ENCODE measurements at places on chromosomes 12 and 14.

DNA sequence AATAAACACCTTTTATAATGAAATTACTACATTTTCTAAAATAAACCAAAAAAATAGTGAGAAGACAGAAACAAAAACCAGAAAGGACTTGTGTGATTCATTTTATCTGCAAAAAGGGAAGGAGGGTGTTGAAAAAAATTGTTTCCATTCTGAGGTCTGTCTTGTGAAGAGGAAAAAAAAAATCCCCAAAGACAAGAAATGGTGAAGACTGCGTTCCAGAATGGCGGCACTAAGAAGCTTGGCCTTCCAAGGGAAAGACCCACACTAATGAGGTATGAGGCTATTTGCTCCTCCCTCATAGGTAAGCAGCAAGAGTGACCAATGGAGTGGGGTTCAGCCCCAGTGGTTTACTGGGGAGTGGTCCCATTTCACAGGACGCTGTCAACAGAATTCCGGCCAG, 35.0 kb downstream of the GNPTAB start:
- DNase-seq, result no peak
- H3K27ac ChIP-seq, result no peak overlapping the region
- no peaks in the 10 kb centered on the region for H3K36me3 ChIP-seq
- H3K4me1 ChIP-seq, result no peaks in the 10 kb centered on the region
- H3K4me3 ChIP-seq, result no peak overlapping the region

GRCh38 chr14:92510972-92511371, 2.6 kb upstream of the RIN3 start:
- DNase-seq, result no peak
- H3K27me3 ChIP-seq, result no peaks in the 10 kb centered on the region
- H3K4me1 ChIP-seq, result peaks cover 37% of the 10 kb centered on the region
- peak overlapping the region; percentile 68 for H3K27ac ChIP-seq
- peaks cover 4% of the 10 kb centered on the region for H3K36me3 ChIP-seq

DNA sequence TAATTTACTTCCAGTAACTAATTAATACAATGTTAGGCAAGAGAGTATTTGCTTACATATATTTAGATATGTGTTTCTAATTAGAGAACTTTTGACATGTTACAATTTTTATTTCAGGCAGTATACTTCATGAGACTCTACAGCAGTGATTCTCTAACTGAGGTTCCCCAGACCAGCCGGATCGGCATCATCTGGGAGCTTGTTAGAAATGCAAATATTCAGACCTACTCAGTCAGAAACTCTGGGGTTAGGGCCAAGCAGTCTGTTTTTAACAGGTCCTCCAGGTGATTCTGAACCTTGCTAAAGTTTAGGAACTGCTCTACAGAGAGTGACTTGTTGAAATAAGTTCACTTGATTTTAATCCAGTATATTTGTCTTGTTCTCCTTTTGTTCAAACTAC, 46.5 kb downstream of the ARID2 start:
- H3K27ac ChIP-seq, result no peak overlapping the region
- no peaks in the 10 kb centered on the region for H3K36me3 ChIP-seq
- H3K27me3 ChIP-seq, result no peaks in the 10 kb centered on the region
- no peaks in the 10 kb centered on the region for H3K4me1 ChIP-seq
- no peak for DNase-seq
- H3K4me3 ChIP-seq, result no peak overlapping the region

DNA sequence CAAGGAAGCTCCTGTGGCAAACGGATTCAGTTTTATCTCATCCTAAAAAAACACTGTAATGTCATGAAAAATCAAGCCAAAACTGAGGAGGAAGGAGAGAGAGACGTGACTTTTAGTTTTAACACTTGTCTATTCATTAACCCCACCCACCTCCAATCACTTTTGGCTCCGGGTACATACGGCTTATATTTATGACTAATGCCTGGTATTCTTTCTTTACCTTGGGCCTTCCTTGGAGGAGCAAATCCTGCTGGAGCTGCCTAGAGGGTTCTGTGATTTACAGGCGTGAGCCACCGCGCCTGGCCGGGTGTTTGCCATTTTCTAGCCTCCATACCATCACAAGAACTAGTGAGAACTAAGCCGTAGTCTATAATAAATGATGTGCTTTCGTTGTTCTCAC, 60.8 kb upstream of the RTRAF start:
- DNase-seq, result no peak
- no peaks in the 10 kb centered on the region for H3K27me3 ChIP-seq
- no peaks in the 10 kb centered on the region for H3K36me3 ChIP-seq
- no peaks in the 10 kb centered on the region for H3K4me1 ChIP-seq
- no peak overlapping the region for H3K27ac ChIP-seq
- H3K4me3 ChIP-seq, result no peak overlapping the region

DNA sequence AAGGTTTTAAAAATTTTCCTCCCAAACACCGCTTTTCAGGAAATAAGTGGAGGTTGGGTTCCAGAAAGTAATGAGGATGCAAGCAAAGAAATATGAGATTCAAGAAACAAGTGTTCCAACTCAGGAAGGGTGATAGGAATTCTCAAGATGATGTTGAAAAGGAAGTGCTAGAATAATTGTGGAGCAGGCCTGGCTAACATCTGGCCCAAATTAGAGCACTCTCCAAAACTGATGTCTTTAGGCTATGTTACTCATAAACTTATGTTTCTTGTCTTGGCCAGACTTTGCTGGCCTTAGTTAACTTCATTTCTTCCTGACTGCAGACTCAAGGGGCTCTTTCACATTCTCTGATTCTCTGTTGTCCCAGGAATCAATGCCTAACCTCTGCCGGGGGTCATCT, 116.3 kb downstream of the TMTC3 start:
- no peaks in the 10 kb centered on the region for H3K4me1 ChIP-seq
- no peak overlapping the region for H3K27ac ChIP-seq
- no peaks in the 10 kb centered on the region for H3K27me3 ChIP-seq

DNA sequence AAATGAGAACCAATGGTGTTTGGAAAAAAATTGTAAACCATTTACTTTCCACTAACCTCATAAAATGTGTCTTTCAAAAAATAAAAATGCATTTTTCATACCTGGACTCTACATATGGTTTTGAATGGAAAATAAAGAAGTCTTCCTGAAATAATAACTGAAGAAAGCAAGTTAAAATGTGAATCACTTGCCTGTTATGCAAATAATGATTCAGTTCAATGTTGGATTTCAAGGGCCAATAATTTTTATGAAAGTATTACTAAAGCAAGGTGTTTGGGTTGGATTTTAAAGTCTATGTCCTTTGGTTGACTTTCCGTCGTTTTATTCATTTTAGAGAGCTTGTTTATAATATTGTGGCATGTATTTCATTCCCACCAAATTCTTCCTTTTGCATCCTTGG, 138.7 kb downstream of the CCDC91 start:
- H3K4me1 ChIP-seq, result no peaks in the 10 kb centered on the region
- no peaks in the 10 kb centered on the region for H3K27me3 ChIP-seq
- H3K36me3 ChIP-seq, result no peaks in the 10 kb centered on the region
- H3K4me3 ChIP-seq, result no peak overlapping the region

GRCh38 chr14:35134329-35135123, 12.2 kb downstream of the PRORP start:
- DNase-seq, result no peak
- no peaks in the 10 kb centered on the region for H3K27me3 ChIP-seq
- H3K36me3 ChIP-seq, result peaks cover 31% of the 10 kb centered on the region
- no peak overlapping the region for H3K27ac ChIP-seq
- no peak overlapping the region for H3K4me3 ChIP-seq

DNA sequence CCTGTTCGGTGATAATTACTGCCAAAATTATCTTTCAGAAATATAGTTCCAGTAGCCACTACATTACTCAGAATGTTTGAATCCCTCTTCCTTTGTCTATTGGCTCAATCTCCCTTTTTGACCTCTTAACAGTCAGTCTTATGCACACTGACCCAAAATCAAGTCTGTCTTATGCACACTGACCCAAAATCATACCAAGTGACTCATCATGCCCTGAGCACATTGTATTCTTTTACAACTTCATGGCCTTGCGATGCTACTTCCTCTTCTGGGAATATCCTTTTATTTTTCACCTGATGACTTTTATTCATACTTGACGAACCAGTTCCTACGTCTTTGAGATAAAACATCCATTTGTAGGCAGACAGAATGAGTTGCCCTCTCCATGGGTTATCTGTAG, 182.3 kb downstream of the NPAS3 start:
- H3K4me3 ChIP-seq, result no peak overlapping the region
- H3K4me1 ChIP-seq, result no peaks in the 10 kb centered on the region
- no peak overlapping the region for H3K27ac ChIP-seq
- H3K27me3 ChIP-seq, result no peaks in the 10 kb centered on the region
- DNase-seq, result no peak
- no peaks in the 10 kb centered on the region for H3K36me3 ChIP-seq

DNA sequence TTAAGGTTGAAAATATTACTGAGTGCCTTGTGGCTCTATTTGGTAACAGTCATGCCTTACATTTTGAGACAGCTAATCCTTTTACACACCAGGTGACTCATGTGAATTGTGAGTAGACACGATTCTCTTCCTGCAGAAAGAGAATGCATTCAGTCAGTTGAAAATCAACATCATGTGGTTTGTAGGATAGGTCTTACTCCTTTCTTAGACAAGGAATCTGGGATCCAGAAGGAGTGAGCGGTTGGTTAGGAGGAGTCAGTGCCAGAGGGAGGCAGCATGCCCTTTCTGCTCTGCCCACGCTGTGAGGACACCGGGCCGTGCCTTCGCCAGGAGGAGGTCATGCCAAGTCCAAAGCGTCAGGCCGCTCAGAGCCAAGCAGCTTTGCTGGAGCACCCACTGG, 47.6 kb downstream of the TRAF3 start:
- H3K27ac ChIP-seq, result no peak overlapping the region
- DNase-seq, result peak; percentile 31
- H3K27me3 ChIP-seq, result no peaks in the 10 kb centered on the region
- H3K36me3 ChIP-seq, result peaks cover 8% of the 10 kb centered on the region
- no peak overlapping the region for H3K4me3 ChIP-seq
- peaks cover 14% of the 10 kb centered on the region for H3K4me1 ChIP-seq

- no peaks in the 10 kb centered on the region for H3K36me3 ChIP-seq
- H3K27me3 ChIP-seq, result no peaks in the 10 kb centered on the region
- DNase-seq, result no peak
- H3K27ac ChIP-seq, result no peak overlapping the region
- H3K4me1 ChIP-seq, result no peaks in the 10 kb centered on the region
Observed at GRCh38 chr12:20040184-20040583, 328.2 kb upstream of the PDE3A start.

GRCh38 chr12:674272-674781, 11.1 kb upstream of the NINJ2 start:
- H3K36me3 ChIP-seq, result no peaks in the 10 kb centered on the region
- no peak overlapping the region for H3K27ac ChIP-seq
- no peaks in the 10 kb centered on the region for H3K4me1 ChIP-seq

DNA sequence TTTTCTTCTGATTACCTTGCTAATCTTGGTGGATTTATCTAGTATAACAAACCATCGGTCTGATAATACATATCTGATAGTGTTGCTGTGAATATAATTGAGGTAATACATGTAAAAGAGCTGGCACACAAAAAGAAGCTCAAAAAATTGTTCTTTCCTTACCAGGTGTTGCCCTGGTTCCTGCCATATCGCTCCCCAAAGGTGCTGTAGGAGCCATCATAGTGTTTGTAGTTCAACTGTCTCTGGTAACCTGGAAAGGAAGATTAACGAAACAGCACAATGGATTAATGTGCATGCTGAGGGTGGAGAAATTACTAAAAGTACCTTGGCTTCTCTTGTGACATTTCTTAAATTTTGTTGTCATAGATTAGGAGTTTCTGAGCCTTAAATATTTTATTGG, 36.6 kb downstream of the A2M start:
- DNase-seq, result no peak
- no peaks in the 10 kb centered on the region for H3K36me3 ChIP-seq

DNA sequence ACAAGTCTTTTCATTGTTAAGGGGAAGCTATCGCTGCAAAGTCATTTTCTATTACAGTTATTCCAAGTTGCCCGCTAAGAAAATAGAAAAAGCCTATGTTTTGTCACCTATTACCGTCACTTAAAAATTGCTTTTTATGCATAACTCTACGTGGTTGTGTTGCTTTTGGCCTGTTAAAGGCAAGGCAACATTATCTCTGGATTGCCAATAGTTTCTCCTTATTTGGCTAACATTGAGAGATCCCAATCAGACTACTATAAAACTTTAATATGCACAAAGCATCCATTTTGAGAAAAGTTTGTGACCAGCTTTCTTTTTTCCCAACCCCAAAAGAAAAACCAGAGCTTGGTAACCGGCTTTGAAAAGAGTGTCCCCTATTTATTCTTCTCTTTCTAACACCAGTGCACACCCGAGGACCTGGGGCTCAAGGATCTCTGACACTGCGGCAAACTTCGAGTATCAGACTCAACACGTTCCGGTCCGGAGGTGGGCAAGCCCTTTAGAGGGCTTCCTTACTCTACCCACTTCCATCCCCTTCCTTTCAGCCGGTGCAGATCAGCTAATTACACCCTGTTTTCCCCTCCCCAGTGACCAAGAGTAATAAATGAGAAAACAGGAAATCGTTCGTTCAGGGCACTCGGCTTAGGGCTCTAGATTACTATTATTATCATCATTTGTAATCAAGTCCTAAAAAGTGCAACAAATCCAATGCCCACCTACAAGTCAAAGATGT, 1.2 kb downstream of the PPP1R12A start:
- DNase-seq, result no peak
- peaks cover 8% of the 10 kb centered on the region for H3K4me1 ChIP-seq
- H3K27ac ChIP-seq, result peak overlapping the region; percentile 87
- peak overlapping the region; percentile 81 for H3K4me3 ChIP-seq
- H3K36me3 ChIP-seq, result peaks cover 3% of the 10 kb centered on the region
- H3K27me3 ChIP-seq, result no peaks in the 10 kb centered on the region

DNA sequence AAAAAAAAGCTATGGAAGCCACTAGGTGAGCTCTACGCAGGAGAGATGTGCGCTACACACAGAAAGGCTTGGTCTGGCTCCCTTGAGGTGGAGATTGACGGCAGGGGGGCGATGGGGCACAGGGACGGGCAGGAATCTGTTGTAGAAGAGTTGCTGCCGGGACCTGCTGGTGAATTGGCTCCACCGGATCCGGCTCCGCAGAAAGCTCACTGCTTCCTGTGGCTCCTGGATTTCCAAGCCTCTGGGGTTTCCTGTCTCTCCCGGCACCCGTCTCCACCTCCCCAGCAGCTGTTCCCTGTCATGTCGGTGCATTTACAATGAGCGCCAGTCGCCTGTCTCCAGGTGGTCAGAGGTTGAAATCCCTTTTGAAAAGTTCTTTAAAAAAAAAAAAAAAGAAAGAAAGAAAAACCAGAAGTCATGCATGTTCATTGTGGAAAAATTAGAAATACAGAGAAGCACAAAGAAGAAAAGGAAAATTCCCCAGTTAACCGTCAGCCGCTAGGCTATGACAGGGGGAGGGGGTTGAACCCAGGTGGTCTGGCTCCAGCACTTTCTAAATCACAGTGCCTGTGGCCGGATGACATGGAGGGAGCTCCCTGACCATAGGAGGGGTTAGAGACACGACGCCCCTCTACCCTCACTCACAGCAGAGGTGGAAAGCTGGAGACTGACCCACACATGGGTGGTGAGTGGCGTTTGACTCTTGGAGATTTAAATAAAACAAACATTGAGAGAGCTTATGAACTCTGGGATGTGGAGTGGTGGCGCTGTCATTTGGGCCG, 20.8 kb downstream of the FAM222A start:
- no peaks in the 10 kb centered on the region for H3K36me3 ChIP-seq
- no peak overlapping the region for H3K27ac ChIP-seq
- DNase-seq, result no peak
- H3K4me3 ChIP-seq, result no peak overlapping the region
- H3K27me3 ChIP-seq, result no peaks in the 10 kb centered on the region
